ENCODE measurements at places on chromosomes 3 and 15. TPM values are rescaled to one million over a fixed set of nuclear protein-coding genes. Genes with fewer than 3 reads are reported as not detected.

NDUFB4 gene
- 180 TPM for total RNA-seq

SENP7 gene
- 10.1 TPM for total RNA-seq

SEMA5B gene
- 0.15 TPM for total RNA-seq

WDR48 gene
- 32.9 TPM for total RNA-seq

CCDC80 gene
- total RNA-seq: 23.9 TPM

ZNF197 gene
- total RNA-seq: 10.1 TPM

TMEM42 gene
- 9.2 TPM for total RNA-seq

GOLGA6L4 gene
- total RNA-seq: 3.5 TPM

VWA5B2 gene
- total RNA-seq: 3.3 TPM

ADAMTS7 gene
- 0.92 TPM for total RNA-seq

FOXB1 gene
- total RNA-seq: not detected

PTX3 gene
- 2.1 TPM for total RNA-seq

HTR3E gene
- 0.70 TPM for total RNA-seq

STAG1 gene
- 56.2 TPM for total RNA-seq

SH2D7 gene
- 0.89 TPM for total RNA-seq

PPM1L gene
- total RNA-seq: 16.9 TPM

LHFPL4 gene
- 0.73 TPM for total RNA-seq

TIMMDC1 gene
- total RNA-seq: 91.4 TPM

APOD gene
- total RNA-seq: 27.4 TPM

ZIC4 gene
- total RNA-seq: not detected

CHST13 gene
- 4.3 TPM for total RNA-seq

SETD2 gene
- 45.3 TPM for total RNA-seq

CHRD gene
- 2.6 TPM for total RNA-seq

PRTG gene
- 0.59 TPM for total RNA-seq

MAP6D1 gene
- total RNA-seq: 1.3 TPM

CFAP91 gene
- 0.52 TPM for total RNA-seq
